Stimulated activated CD8-positive, alpha-beta memory T cell treated with anti-CD3 and anti-CD28 coated beads, Interleukin-12 subunit alpha, Interleukin-12 subunit beta, amount 100 ng/mL, for 4 hours (primary cell): ENCODE measurements at places on chromosomes 7 and 10.

- no peak for DNase-seq
Measured at GRCh38 chr7:115910541-115911164, 119.9 kb downstream of the TFEC start.

DNA sequence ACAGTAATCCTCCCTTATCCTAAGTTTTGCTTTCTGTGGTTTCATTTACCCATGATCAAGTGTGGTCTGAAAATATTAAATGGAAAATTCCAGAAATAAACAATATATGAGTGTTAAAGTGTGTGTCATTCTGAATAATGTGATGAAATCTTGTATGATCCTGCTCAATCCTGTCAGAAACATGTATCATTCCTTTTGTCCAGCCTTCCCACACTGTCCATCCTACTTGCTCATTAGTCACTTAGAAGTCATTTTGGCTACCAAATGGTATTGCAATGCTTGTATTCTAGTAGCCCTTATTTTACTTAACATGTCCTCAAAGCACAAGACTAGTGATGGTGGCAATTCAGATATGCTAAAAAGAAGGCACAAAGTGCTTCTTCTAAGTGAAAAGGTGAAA lies 1211.2 kb upstream of the SORCS1 start:
- no peak for DNase-seq

- no peak for DNase-seq
Measured at GRCh38 chr7:135743907-135744731, 4.5 kb downstream of the FAM180A start.

- DNase-seq = no peak
Measured at GRCh38 chr7:121480566-121481335, 84.6 kb upstream of the FAM3C start.

GRCh38 chr10:11884706-11885423 lies 61.7 kb downstream of the PROSER2 start:
- no peak for DNase-seq

DNA sequence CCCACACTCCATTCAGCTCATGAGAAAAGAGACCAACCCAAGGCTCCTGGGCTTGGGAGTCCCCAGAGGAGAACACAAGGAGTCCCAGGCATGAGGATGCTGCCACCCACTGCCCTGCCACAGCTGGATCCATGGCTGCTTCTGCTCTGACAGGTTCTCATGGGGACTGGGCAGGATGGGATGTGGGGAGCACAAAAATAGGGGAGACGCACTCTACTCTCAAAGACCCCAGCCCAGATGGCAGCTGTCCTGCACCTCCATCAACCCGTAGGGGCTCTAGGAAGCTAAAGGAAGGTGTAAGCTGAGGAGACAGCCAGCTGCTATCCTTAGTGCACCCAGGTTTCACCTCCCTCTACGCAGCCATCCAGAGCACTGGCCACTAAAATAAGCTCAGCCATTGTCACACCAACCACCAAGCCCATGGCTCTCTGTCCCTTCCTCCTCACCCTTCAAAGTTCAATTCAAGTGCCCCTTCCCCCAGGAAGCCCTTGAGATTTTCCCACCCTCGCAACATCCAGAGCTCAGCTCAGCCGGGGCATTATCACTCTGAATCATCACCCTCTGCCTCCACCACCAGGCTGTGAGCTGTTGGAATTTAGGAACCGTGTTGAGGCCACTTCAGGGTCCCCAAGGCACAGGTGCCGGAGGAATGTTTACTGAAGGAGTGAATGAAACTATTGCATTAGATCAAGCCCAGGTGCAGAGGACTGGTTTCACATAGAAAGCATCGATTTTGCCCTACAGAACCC lies 142.1 kb downstream of the GRID1 start:
- DNase-seq = no peak

DNA sequence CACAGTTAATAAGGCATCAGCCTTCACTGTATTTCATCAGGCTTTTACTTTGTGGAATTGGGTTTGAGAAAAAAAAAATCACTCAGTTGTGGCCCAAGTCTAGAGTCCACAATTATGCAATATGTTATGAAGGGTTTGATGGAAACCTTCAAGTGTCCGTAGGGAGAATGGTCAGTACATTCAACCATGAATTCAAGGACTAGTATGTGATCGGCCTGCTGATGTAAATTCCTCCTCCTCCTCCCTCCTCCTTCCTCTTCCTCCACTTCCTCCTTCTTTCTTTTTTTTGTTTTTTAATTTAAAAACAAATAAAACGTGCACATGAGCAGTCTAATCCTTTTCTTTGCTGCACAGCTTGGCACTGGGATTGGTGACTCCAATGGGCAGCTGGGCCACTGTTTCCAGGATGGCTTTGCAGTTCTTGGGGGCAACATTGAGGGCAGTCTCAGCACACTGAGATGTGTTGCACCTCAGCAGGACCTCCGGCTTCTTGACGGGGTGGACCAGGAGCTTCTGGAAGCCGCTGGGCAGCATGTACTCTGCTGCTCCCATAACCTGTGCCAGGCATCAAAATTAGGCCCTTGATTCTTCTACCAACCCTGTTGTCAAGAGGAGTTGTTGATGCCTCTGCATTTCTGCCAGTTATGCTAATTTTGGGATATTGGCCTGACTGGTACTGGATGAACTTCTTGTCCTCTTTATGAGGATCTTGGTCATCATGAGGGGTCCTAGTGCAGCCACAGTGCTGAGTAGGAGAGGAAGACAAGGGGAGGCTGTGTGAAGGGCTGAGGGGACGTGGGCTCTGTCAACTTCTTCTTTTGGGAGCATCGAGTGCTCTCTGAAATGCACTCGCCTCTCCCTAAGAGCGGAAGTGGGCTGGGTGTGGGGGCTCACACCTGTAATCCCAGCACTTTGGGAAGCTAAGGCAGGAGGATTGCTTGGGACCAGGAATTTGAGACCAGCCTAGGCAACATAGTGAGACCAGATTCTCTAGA lies 9.3 kb upstream of the IL2RA start:
- no peak for DNase-seq

GRCh38 chr7:154696556-154696955 lies 306.4 kb downstream of the PAXIP1 start:
- DNase-seq = no peak

DNA sequence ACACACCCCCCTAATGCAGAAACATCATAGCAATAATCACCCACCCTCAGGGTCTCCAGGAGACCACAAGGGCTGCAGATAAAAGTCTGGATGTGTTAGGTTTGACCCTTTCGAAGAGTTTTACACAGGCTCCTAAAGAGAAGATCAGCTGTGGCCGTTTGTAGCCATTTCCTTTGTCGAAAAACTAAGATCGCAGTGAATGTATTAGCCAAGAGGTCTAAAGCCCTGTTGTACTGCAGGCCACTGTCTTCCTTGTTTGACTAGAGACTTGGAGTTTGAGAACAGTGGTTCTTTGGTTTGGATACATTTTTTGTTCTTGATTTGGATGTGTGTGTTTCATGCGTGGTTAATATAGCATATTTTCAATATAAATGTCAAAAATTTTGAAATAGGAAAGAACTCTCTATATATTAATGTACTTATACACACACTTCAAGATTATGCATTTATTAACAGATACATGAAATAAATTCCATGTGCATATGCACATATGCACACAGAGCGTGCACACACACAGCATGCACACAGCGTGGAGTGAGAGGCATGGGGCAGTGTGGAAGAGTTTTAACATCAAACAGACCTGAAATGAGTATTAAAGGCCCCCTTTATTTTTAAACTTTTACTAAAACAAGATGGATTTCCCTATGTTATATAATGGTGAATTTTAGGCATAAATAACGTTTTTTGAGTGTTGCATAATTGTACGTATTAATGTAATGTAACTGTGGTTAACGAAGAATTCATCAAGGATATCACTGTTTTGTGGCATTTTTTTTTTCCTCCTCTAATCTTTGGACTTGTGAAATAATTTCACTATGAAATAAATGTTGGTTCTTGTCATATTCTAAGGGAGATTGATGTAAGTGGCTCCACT lies 2.2 kb downstream of the IKZF1 start:
- no peak for DNase-seq

GRCh38 chr7:26995666-26996065 lies 100.1 kb downstream of the HOXA1 start:
- no peak for DNase-seq

DNA sequence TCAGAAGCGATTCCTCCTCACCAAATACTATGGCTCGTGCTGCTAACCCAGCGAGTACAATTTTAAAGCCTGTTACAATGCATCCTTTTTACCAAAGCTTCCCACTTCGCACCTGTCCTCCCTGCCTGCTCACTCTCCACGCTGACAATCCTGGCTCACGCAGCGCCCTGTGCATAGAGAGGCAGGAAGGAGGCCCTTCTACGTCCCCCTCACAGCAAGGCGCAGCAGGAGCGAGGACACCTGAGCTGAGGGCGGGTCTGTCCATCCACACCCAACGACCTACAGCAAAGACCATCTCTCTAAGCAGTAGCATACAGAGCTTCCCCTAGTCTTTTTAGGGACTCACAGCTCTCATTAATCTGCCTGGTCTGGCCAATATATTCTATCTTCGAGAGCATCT lies 46.0 kb downstream of the MKI67 start:
- no peak for DNase-seq

- no peak for DNase-seq
Measured at GRCh38 chr7:154721086-154721485, 281.8 kb downstream of the PAXIP1 start.

- no peak for DNase-seq
Measured at GRCh38 chr10:2839081-2839725, 228.1 kb upstream of the PFKP start.

- no peak for DNase-seq
Measured at GRCh38 chr10:116271593-116272439, 1.2 kb downstream of the GFRA1 start.

GRCh38 chr7:11486271-11486670 lies 345.7 kb downstream of the THSD7A start:
- no peak for DNase-seq

DNA sequence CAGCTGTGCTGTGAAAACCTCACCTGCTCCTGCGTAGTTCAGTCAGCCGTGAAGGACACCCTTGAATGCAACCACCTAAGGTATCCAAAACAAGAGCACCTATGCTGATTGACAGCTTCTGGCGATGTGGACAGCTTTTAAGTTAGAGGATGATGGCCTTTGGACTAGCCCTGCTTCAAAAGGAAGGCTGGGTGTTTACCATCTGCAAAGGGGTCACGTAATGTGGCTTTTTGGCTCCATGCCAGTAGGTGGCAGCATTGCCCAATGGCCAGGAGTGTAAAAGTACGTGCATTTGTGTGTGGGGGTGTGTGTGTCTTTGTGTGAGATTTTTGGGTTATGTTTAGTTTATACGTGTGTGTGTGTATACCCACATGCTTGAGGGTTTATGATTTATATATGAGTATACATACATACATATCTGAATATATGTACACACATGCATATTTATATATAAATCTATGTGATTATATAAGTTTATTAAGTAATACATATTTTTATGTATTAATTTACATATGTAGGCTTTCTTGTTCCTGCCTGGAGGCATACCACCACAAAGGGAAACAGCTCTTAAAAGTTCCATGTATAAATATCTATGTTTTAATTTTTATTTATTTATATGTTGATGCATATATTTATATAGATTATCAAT lies 236.3 kb upstream of the ANKRD30A start:
- DNase-seq = no peak

DNA sequence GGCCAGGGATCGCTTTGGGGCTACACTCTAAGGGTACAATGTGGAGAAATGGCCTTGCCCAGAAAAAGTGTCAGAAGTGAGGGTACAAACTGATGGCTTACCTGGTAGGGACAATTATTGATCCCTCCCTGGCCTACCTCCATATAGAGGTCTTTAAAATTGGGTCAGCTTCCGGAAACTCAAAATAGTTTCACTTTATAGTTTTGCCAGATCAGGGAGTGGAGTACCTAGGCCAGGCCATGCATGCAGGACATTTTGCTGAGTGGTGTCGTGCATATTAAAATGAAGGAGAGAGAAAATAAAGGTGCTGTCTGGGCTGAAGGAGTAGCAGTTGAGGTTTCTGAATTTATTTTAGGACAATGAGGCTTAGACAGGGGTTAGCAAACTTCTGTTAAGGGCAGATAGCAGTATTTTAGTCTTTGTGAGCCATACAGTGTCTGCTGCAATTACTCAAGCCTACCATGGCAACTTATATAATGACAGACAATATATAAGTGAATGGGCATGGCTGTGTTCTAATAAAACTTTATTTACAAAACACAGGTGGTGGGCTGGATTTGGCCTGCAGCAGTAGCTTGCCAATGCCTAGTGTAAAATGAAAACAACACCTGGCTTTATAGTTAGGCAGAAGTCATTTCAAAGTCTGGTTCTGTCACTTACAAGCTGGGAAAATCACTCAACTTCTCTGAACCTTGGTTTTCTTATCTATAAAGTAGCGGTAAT lies 176.9 kb upstream of the AOAH start:
- DNase-seq = no peak

GRCh38 chr10:65907199-65907712 lies 1018.6 kb upstream of the LRRTM3 start:
- DNase-seq = no peak

- no peak for DNase-seq
Measured at GRCh38 chr7:29102558-29103151, 43.7 kb downstream of the CPVL start.
